Thymus (tissue), 14 donors: ENCODE measurements at places on chromosomes 13 and 19. TPM values are rescaled to one million over a fixed set of nuclear protein-coding genes. Genes with fewer than 3 reads are reported as not detected.

Gene SBSN
- polyA plus RNA-seq, result 56.1 TPM

DNA sequence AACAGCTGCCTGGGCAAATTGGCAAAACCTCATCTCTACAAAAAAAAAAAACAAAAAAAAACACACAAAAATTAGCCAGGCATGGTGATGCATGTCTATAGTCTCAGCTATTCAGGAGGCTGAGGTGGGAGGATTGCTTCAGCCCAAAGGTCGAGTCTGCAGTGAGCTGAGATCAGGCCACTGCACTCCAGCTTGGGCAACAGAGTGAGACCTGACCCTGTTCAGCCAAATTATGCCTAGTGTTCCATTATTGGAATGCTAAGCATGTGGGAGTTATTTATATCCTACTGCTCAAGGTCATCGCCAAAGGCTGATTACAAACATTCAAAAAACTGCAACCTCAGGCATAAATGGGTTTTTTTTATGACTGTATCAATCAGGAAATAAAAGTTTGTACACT, 1251.0 kb upstream of the PCDH9 start:
- H3K27ac ChIP-seq, result no peak overlapping the region
- H3K4me1 ChIP-seq, result no peaks in the 10 kb centered on the region
- H3K4me3 ChIP-seq, result no peak overlapping the region
- no peaks in the 10 kb centered on the region for H3K27me3 ChIP-seq
- H3K36me3 ChIP-seq, result no peaks in the 10 kb centered on the region
- DNase-seq, result no peak

- H3K27ac ChIP-seq, result no peak overlapping the region
- H3K4me3 ChIP-seq, result peak overlapping the region; percentile 8
- no peak for DNase-seq
- peaks cover 4% of the 10 kb centered on the region for H3K36me3 ChIP-seq
- peaks cover 2% of the 10 kb centered on the region for H3K4me1 ChIP-seq
These were observed 40.3 kb downstream of the ANKRD10 start for GRCh38 chr13:110874508-110874960.

Gene ZNF776
- polyA plus RNA-seq, result 13.8 TPM

DNA sequence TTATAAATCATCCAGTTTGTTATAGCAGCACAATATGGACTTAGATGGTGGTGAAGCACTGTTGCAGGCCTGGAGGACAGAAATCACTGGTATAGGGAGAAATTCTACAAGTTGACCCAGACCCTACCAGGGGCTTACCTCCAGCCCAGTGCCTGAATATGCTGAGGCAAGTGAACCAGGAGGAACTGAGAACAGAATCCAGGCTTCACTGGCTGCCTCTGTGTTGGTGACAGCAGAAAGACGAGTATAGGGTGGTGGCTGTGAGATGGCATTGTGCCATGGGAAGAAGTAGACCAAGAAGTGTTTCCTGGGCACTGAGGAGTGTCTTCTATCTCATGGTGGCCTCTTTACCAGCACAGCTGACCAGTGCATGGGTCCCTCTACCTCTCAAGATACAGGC, 15.9 kb upstream of the EID2 start:
- DNase-seq, result no peak
- no peaks in the 10 kb centered on the region for H3K36me3 ChIP-seq
- no peak overlapping the region for H3K4me3 ChIP-seq
- no peak overlapping the region for H3K27ac ChIP-seq
- H3K4me1 ChIP-seq, result no peaks in the 10 kb centered on the region

DNA sequence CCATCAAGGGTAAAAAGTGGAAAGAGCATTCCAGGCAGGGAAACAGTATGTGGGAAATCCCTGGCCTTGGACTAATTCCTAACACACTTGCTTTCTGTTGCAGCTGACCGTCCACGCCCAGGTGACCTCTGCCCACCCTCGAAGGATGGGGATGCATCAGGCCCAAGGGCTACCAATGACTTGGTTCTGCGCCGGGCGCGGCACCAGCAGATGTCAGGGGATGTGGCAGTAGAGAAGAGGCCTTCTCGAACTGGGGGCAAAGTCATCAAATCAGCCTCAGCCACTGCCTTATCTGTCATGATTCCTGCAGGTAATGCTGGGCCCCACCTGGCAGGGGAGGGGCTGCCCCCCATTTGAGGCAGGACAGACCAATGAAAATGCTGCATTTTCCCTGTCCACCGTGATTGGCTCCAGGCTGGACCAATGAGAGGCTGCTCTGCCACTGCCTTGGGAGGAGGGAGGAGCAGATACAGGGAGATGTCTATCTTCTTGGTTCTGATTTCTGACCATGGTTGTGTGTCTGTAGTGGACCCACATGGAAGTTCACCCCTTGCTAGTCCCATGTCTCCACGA, 12.6 kb downstream of the DNASE2 start:
- no peaks in the 10 kb centered on the region for H3K36me3 ChIP-seq
- no peak overlapping the region for H3K27ac ChIP-seq
- DNase-seq, result no peak

DNA sequence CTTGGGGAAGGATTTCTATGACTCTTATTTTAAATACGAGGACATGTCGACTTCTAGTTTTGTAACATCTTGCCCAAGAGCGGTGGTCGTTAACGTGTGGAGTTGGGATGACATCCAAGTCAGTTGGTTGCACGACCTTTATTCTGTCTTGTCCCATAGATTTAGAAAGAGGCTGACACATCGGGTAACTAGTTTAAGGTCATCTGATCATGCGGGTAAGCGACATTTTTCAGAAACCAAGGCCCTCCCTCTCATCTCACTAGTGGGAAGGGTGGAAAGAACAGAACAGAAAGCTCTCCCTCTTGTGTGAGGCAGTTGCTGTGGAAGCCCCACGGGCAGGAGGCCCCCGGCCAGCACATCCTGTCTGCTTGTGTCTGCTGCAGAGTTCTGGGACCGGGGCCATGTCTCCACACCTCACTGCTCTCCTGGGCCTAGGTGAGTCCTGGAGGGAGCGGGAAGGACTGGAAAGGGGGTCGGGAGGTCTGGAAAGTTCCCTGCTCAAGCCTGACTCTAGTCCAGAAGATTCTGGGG, at the start of gene LAIR2:
LAIR2 (plus strand) TSS at position 314 of the 531 bp plus-strand sequence; CDS start at position 402, 88 bp downstream.
- H3K36me3 ChIP-seq, result no peaks in the 10 kb centered on the region
- DNase-seq, result no peak
- no peaks in the 10 kb centered on the region for H3K27me3 ChIP-seq
- no peaks in the 10 kb centered on the region for H3K4me1 ChIP-seq
- peak within 1 kb of the TSS; percentile 37 for H3K4me3 ChIP-seq

DNA sequence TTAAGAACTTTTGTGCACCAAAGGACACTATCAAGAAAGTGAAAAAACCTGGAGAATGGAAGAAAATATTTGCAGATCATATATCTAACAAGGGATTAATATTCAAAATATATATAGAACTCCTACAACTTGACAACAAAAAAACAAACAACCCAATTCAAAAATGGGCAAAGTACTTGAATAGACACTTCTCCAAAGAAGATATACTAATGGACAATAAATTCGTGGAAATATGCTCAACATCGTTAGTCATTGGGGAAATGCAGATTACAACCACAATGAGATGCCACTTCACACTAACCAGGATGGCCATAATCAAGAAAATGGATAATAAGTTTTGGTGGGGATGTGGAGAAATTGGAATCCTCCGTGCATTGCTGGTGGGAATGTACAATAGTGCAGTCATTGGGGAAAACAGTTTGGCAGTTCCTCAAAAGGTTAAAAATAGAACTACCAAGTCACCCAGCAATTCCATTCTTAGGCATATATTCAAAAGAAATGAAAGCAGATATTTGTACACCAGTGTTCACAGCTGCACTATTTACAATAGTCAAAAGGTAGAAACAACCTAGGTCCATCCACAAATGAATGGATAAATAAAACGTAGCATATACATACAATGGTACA, 2.2 kb upstream of the LSR start:
- peaks cover 31% of the 10 kb centered on the region for H3K27me3 ChIP-seq
- no peaks in the 10 kb centered on the region for H3K4me1 ChIP-seq
- no peak for DNase-seq
- no peaks in the 10 kb centered on the region for H3K36me3 ChIP-seq
- no peak overlapping the region for H3K27ac ChIP-seq

GRCh38 chr13:85236413-85236812, 562.8 kb downstream of the SLITRK6 start:
- no peaks in the 10 kb centered on the region for H3K36me3 ChIP-seq
- no peaks in the 10 kb centered on the region for H3K27me3 ChIP-seq

- no peak for DNase-seq
- no peak overlapping the region for H3K4me3 ChIP-seq
- no peaks in the 10 kb centered on the region for H3K36me3 ChIP-seq
These were observed 78.2 kb downstream of the FNDC3A start for GRCh38 chr13:49053906-49054305.

Gene TJP3
- 3.3 TPM for polyA plus RNA-seq

Gene SIGLEC14
- polyA plus RNA-seq, result 7.3 TPM
